ENCODE measurements at places on chromosomes 4 and X. TPM values are rescaled to one million over a fixed set of nuclear protein-coding genes. Genes with fewer than 3 reads are reported as not detected.

ODAPH gene
- 0.10 TPM for total RNA-seq

ADGRA3 gene
- 2.2 TPM for total RNA-seq

CENPVL2 gene
- not detected for total RNA-seq

SMIM10L2A gene
- 0.31 TPM for total RNA-seq

EDA gene
- 9.1 TPM for total RNA-seq

PRRG3 gene
- total RNA-seq, result not detected

DMP1 gene
- total RNA-seq, result not detected

FAM236B gene
- total RNA-seq, result not detected

LAP3 gene
- 88.7 TPM for total RNA-seq

GSPT2 gene
- 5.2 TPM for total RNA-seq

GPRASP3 gene
- 0.73 TPM for total RNA-seq

DDX3X gene
- 739 TPM for total RNA-seq

IGSF1 gene
- total RNA-seq, result not detected

ATOH1 gene
- total RNA-seq, result not detected

ITM2A gene
- total RNA-seq, result 72.8 TPM

SHOX gene
- total RNA-seq, result not detected

AP1AR gene
- 4.5 TPM for total RNA-seq

PPEF2 gene
- 0.63 TPM for total RNA-seq

BLOC1S4 gene
- total RNA-seq, result 12.8 TPM

RAB33A gene
- 8.2 TPM for total RNA-seq

STBD1 gene
- total RNA-seq, result not detected

UVSSA gene
- total RNA-seq, result 16.0 TPM

AREG gene
- total RNA-seq, result 20.1 TPM

ETDA gene
- total RNA-seq, result not detected

CENPC gene
- total RNA-seq, result 167 TPM

BBS12 gene
- total RNA-seq, result 1.3 TPM

TLR7 gene
- 3.0 TPM for total RNA-seq

CHRDL1 gene
- 0.10 TPM for total RNA-seq

WDR17 gene
- total RNA-seq, result 1.2 TPM

HDX gene
- total RNA-seq, result 3.4 TPM

NAA11 gene
- not detected for total RNA-seq

VEGFC gene
- total RNA-seq, result 0.42 TPM

GLOD5 gene
- total RNA-seq, result not detected

KIAA1210 gene
- total RNA-seq, result not detected
